Trophoblast cell (in vitro differentiated cells and primary cell): ENCODE measurements at places on chromosomes 6 and 20.

GRCh38 chr6:73722318-73723060 is 26.5 kb downstream of the CD109 start:
- DNase-seq = peak; percentile 29
- H3K36me3 ChIP-seq = no peaks in the 10 kb centered on the region
- H3K4me3 ChIP-seq = no peak overlapping the region
- no peaks in the 10 kb centered on the region for H3K4me1 ChIP-seq

GRCh38 chr20:40262219-40262618 is 426.8 kb downstream of the MAFB start:
- H3K36me3 ChIP-seq = no peaks in the 10 kb centered on the region
- no peaks in the 10 kb centered on the region for H3K27me3 ChIP-seq
- DNase-seq = no peak
- no peak overlapping the region for H3K27ac ChIP-seq

GRCh38 chr6:138089325-138089724 is 17.9 kb downstream of the PERP start:
- H3K27ac ChIP-seq = no peak overlapping the region
- peaks cover 5% of the 10 kb centered on the region for H3K36me3 ChIP-seq
- H3K4me3 ChIP-seq = no peak overlapping the region

GRCh38 chr6:104414723-104415122 is 445.0 kb downstream of the HACE1 start:
- DNase-seq = no peak
- no peaks in the 10 kb centered on the region for H3K4me1 ChIP-seq
- H3K27ac ChIP-seq = no peak overlapping the region

DNA sequence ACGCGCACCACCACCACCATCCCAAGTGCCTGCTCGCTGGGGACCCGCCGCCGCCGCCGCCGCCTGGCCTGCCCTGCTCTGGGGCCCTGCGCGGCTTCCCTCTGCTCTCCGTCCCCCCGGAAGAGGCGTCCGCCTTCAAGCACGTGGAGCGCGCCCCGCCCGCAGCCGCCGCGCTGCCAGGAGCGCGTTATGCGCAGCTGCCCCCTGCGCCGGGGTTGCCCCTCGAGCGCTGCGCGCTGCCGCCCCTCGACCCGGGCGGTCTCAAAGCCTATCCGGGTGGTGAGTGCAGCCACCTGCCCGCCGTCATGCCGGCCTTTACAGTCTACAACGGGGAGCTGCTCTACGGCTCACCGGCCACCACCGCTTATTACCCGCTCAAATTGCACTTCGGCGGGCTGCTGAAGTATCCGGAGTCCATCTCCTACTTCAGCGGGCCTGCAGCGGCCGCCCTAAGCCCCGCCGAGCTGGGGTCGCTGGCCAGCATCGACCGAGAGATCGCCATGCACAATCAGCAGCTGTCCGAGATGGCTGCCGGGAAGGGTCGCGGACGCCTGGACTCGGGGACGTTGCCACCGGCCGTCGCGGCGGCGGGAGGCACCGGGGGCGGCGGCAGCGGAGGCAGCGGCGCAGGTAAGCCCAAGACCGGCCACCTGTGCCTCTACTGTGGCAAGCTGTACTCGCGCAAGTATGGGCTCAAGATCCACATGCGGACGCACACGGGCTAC is 7.2 kb downstream of the PRDM13 start:
- no peaks in the 10 kb centered on the region for H3K36me3 ChIP-seq
- peaks cover 61% of the 10 kb centered on the region for H3K27me3 ChIP-seq
- H3K27ac ChIP-seq = no peak overlapping the region
- peaks cover 18% of the 10 kb centered on the region for H3K4me1 ChIP-seq
- H3K4me3 ChIP-seq = peak overlapping the region; percentile 38

DNA sequence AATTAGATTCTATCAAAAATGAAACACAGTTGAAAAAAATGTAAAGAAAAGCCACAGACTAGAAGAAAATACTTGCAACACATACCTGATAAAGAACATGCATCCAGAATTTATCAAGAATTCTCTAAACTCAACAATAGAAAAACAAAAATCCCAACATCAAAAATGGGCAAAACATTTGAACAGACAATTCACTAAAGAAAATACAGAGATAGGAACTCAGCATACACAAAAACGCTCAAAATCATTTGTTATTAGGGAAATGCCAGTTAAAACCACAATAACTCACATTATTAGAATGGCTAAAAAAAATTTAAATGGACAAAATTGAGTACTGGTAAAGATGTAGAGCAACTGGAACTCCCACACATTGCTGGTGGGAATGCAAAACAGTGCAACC is 311.0 kb upstream of the PRDM1 start:
- DNase-seq = no peak
- H3K4me1 ChIP-seq = no peaks in the 10 kb centered on the region
- no peak overlapping the region for H3K27ac ChIP-seq
- H3K27me3 ChIP-seq = no peaks in the 10 kb centered on the region
- no peaks in the 10 kb centered on the region for H3K36me3 ChIP-seq

DNA sequence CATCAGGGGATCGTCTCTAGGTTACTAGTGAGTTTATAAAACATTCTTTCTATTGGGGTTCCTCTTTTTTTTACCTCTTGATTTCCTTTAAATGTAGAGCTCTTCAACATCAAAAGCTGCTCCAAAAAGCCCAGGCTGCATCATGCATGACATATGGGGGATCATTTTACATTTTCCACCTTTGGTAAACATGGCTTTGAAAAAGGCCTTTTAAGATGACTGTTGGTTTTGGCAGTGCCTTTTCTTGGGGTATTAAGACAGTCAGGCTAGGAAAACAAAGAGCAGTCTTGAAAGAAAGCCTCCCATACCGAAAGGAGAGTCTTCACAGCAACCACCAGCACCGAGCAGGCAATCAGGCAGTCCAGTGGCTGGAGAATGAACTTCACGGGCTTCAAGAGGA is 73.2 kb downstream of the NPEPL1 start:
- no peaks in the 10 kb centered on the region for H3K4me1 ChIP-seq
- no peaks in the 10 kb centered on the region for H3K27me3 ChIP-seq
- H3K27ac ChIP-seq = no peak overlapping the region
- DNase-seq = no peak
- H3K4me3 ChIP-seq = no peak overlapping the region
- no peaks in the 10 kb centered on the region for H3K36me3 ChIP-seq

GRCh38 chr20:44695295-44695673 is 19.9 kb upstream of the CCN5 start:
- H3K27ac ChIP-seq = no peak overlapping the region
- H3K36me3 ChIP-seq = no peaks in the 10 kb centered on the region
- no peak for DNase-seq
- H3K27me3 ChIP-seq = no peaks in the 10 kb centered on the region

DNA sequence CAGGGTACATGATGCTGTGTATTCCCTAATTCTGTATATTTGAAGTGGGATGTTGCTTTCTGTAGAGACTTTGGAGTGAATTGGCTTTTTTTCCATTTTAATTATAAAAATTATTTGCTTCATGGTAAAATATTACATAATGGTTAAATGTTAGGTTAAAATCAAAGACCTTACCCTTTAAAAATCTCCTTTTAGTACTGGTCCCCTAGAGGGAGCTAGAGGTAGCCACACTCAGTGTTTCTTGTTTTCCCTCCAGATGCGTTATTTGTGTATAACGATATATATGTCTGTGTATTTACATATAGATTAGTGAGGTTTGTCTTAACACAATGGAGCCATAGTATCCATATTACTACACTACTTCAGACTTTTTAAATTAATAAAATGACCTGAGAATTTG is 146.7 kb downstream of the PLCB4 start:
- no peak overlapping the region for H3K27ac ChIP-seq
- no peaks in the 10 kb centered on the region for H3K27me3 ChIP-seq
- H3K36me3 ChIP-seq = no peaks in the 10 kb centered on the region
- no peak for DNase-seq
- H3K4me1 ChIP-seq = no peaks in the 10 kb centered on the region

DNA sequence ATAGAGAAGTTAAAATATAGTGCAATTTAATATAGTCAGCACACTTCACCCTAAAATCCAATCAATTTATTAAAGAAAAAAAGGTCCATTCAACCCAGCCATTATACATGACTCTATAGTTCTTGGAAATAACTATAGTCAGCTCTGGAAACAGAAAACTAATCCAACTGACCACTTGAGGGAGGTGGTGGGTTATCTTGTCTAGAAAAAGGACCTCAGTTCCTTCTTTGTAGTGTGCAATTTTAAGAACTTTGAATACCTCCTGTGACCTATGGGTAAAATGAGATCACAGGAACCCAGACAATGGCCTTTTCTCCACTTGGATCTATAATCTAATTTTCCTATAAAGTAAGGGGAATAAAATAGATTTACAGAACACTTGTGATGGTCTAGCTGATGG is 163.6 kb upstream of the CENPW start:
- no peak overlapping the region for H3K27ac ChIP-seq
- no peaks in the 10 kb centered on the region for H3K36me3 ChIP-seq
- no peaks in the 10 kb centered on the region for H3K27me3 ChIP-seq
- no peaks in the 10 kb centered on the region for H3K4me1 ChIP-seq

- no peak overlapping the region for H3K27ac ChIP-seq
- no peak overlapping the region for H3K4me3 ChIP-seq
Measured at GRCh38 chr20:4569092-4569491, 152.6 kb upstream of the PRND start.

DNA sequence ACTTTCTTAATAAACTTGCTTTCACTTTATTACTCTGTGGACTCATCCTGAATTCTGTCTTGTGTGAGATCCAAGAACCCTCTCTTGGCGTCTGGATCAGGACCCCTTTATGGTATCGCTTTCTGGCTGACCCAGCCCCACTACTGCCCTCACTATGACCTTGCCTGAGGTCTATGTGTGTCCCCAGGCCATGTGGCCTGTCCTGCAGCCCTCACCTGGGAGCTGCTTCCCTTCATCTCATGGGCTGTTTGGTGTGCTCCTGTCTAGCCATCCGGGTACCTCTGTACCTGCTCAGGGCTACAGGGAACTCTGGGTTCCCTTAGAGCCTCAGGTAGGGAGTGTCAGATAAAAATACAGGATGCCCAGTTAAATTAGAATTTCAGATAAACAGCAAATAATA is 94.5 kb downstream of the SCP2D1 start:
- H3K36me3 ChIP-seq = no peaks in the 10 kb centered on the region
- DNase-seq = no peak
- no peaks in the 10 kb centered on the region for H3K27me3 ChIP-seq
- no peak overlapping the region for H3K4me3 ChIP-seq
- H3K4me1 ChIP-seq = no peaks in the 10 kb centered on the region
- no peak overlapping the region for H3K27ac ChIP-seq

- no peak overlapping the region for H3K27ac ChIP-seq
- H3K36me3 ChIP-seq = no peaks in the 10 kb centered on the region
- DNase-seq = no peak
Measured at GRCh38 chr6:22447249-22448196, 121.8 kb upstream of the HDGFL1 start.

GRCh38 chr6:32655203-32655710 is 11.2 kb downstream of the HLA-DQB1 start:
- H3K4me1 ChIP-seq = no peaks in the 10 kb centered on the region
- H3K27me3 ChIP-seq = no peaks in the 10 kb centered on the region
- no peak overlapping the region for H3K4me3 ChIP-seq
- no peaks in the 10 kb centered on the region for H3K36me3 ChIP-seq
- no peak overlapping the region for H3K27ac ChIP-seq
- no peak for DNase-seq

GRCh38 chr6:56757588-56757984 is 114.9 kb upstream of the DST start:
- H3K27me3 ChIP-seq = no peaks in the 10 kb centered on the region
- H3K27ac ChIP-seq = no peak overlapping the region
- no peaks in the 10 kb centered on the region for H3K36me3 ChIP-seq
- H3K4me3 ChIP-seq = no peak overlapping the region
- DNase-seq = peak; percentile 27
- peaks cover 7% of the 10 kb centered on the region for H3K4me1 ChIP-seq

DNA sequence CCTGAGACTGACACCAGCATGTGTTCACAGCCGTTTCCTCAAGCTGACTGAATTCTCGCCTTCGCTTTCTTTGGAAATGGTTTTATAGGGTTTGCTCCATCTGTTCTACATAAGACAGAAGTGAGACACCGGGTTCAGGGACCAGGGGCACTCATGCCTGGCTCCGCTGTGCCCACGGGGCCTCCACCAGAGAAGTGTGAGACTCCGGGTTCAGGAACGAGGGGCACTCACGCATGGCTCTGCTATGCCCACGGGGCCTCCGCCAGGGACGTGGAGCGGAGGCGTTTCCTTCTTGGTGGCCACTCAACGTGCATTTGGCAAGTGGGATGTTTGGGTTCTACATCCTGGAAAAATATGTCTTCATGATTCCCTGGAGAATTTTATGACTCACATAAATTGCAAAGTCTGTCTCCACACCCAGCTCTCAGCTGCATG is 106.6 kb downstream of the RNASET2 start:
- H3K36me3 ChIP-seq = no peaks in the 10 kb centered on the region
- no peak overlapping the region for H3K27ac ChIP-seq
- no peak overlapping the region for H3K4me3 ChIP-seq
- DNase-seq = no peak
- H3K27me3 ChIP-seq = no peaks in the 10 kb centered on the region

GRCh38 chr20:32460683-32461320 is 102.7 kb downstream of the ASXL1 start:
- H3K4me3 ChIP-seq = no peak overlapping the region
- peaks cover 61% of the 10 kb centered on the region for H3K36me3 ChIP-seq
- peaks cover 13% of the 10 kb centered on the region for H3K4me1 ChIP-seq
- H3K27ac ChIP-seq = no peak overlapping the region
- no peaks in the 10 kb centered on the region for H3K27me3 ChIP-seq
- DNase-seq = no peak

DNA sequence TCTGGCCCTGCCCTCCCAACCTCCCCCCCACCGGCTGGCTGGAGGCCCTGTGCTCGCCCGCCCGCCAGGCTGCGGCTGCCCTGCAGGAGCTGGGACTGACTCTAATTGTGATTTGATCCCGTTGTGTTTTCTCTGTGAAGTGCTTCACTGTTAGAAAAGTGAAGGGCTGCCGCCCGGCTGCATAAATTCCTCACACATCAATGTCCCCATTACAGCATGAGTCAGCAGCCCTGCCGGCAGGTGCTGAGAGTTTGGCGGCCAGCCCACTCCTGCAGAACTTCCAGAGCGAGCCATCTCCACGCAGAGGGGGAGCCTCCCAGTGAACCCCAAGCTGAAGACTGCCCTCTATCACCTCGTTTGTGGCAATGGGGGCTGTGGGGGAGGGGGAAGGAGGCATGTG is 137.9 kb downstream of the DLL1 start:
- H3K4me3 ChIP-seq = no peak overlapping the region
- DNase-seq = peak; percentile 67
- peaks cover 18% of the 10 kb centered on the region for H3K4me1 ChIP-seq
- no peaks in the 10 kb centered on the region for H3K36me3 ChIP-seq

DNA sequence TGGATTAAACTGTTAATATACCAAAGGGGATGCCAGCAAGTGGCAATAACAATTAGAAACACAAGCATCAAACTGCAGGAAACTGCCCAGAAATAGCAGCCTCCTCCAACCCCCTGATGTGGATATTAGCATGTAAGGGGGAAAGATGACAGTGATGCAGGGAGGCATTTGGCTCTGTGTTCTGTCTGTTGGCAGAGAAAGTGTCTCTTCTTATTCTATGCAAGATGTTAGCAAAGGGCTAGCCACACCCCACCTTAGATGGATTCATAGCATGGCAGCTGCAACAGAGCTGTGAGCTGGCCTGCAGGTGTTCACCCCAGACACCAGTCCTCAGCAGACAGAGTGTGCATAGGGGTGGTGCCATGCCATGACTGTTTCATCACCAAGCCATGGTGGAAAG is 38.0 kb downstream of the SCP2D1 start:
- H3K27ac ChIP-seq = no peak overlapping the region
- H3K36me3 ChIP-seq = no peaks in the 10 kb centered on the region
- H3K4me1 ChIP-seq = no peaks in the 10 kb centered on the region
- H3K4me3 ChIP-seq = no peak overlapping the region
